Smooth muscle cell of trachea (primary cell): ENCODE measurements at places on chromosomes 1 and 21. TPM values are rescaled to one million over a fixed set of nuclear protein-coding genes. Genes with fewer than 3 reads are reported as not detected.

The NBPF3 gene
- total RNA-seq = 20.8 and 29.3 TPM in 2 replicates

The NECTIN4 gene
- under 0.01 and 0.17 TPM in 2 replicates for total RNA-seq

The SPRR2B gene
- total RNA-seq = not detected in 2 replicates

The DDAH1 gene
- total RNA-seq = 31.3 and 31.4 TPM in 2 replicates

The DNAI4 gene
- total RNA-seq = 5.4 and 7.8 TPM in 2 replicates

The PINK1 gene
- 63.1 and 131 TPM in 2 replicates for total RNA-seq

The CAPN9 gene
- total RNA-seq = 0.15 TPM in 1 of 2 replicates, not detected in the other

The ABCG1 gene
- 4.1 and 4.5 TPM in 2 replicates for total RNA-seq

The MTOR gene
- total RNA-seq = 39.0 and 44.7 TPM in 2 replicates

The SELENBP1 gene
- 74.0 and 120 TPM in 2 replicates for total RNA-seq

The EFNA1 gene
- total RNA-seq = 0.17 and 0.44 TPM in 2 replicates

The TTC34 gene
- total RNA-seq = 0.15 and 0.33 TPM in 2 replicates

The MIXL1 gene
- total RNA-seq = under 0.01 TPM in 1 of 2 replicates, not detected in the other

The SLC2A5 gene
- total RNA-seq = 2.0 and 13.2 TPM in 2 replicates

The GUCA2B gene
- total RNA-seq = not detected in 2 replicates

The C8A gene
- total RNA-seq = under 0.01 TPM in 1 of 2 replicates, not detected in the other

The OR10J1 gene
- total RNA-seq = not detected in 2 replicates

The OLFML2B gene
- total RNA-seq = 7.1 and 31.3 TPM in 2 replicates

The FLG gene
- total RNA-seq = not detected in 2 replicates

The CA14 gene
- not detected in 2 replicates for total RNA-seq

The FLG2 gene
- not detected in 2 replicates for total RNA-seq

The NBPF14 gene
- total RNA-seq = 37.4 and 56.7 TPM in 2 replicates

The SSR2 gene
- 512 and 711 TPM in 2 replicates for total RNA-seq

The NCAM2 gene
- total RNA-seq = 9.3 and 14.8 TPM in 2 replicates

The GPR25 gene
- not detected in 2 replicates for total RNA-seq

The RAD54L gene
- total RNA-seq = 0.50 and 7.4 TPM in 2 replicates

The DMBX1 gene
- total RNA-seq = not detected in 2 replicates

The MACF1 gene
- total RNA-seq = 237 and 311 TPM in 2 replicates

The LCE1F gene
- not detected in 2 replicates for total RNA-seq

The S100A1 gene
- 0.17 TPM in 1 of 2 replicates, not detected in the other for total RNA-seq

The AADACL4 gene
- not detected in 2 replicates for total RNA-seq

The CBR3 gene
- total RNA-seq = 26.3 and 26.5 TPM in 2 replicates

The KRTAP11-1 gene
- not detected in 2 replicates for total RNA-seq

The SPRR3 gene
- not detected in 2 replicates for total RNA-seq
